T-helper 17 cell (primary cell): ENCODE measurements at places on chromosomes 5 and 9.

- no peak for DNase-seq
Observed at GRCh38 chr5:14305045-14305444, 161.9 kb downstream of the TRIO start.

DNA sequence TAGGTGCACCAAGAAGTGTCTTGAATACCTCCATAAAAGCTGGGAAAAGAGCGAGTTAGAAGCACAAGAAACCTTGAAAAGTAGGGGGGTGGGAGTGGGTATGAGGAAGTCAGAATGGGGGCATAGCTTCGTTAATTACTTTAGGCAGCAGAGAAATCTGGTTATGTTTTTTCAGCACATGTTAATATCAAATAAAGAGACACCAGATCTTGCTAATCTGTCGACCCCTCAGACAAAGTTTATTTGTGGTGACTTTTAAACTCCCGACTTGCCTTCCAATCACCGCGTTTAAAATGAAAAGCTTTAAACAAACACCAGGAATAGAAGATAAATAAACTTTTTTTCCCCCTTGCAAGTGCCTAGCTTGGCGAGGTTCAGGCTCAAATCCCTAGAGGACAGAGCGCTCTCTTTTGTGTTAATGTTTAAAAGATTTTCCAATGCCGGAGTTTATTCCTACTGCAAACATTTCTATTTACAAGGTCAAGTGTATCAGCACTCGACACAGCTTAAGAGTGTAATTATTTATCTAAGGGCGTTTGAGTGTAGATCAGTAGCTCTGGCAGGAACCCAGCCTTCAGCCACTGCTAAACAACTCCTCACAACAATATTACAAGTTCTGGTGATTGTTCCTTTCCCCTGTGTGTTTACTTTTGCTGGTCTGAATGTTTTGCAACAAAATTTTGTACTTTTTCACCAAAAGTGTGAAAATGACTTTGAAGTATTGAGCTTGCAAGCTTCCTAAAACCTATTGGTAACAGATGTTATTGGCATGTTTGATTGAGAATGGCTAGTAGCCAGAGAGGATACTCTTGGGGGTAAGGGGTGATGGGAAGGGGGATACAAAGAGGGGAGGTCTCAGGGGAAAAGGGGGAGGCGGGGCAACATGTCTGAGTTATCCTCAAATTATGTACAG, 3.8 kb downstream of the GAS1 start:
- DNase-seq, result no peak

- DNase-seq, result no peak
Observed at GRCh38 chr5:158286827-158287226, 427.9 kb upstream of the CLINT1 start.

DNA sequence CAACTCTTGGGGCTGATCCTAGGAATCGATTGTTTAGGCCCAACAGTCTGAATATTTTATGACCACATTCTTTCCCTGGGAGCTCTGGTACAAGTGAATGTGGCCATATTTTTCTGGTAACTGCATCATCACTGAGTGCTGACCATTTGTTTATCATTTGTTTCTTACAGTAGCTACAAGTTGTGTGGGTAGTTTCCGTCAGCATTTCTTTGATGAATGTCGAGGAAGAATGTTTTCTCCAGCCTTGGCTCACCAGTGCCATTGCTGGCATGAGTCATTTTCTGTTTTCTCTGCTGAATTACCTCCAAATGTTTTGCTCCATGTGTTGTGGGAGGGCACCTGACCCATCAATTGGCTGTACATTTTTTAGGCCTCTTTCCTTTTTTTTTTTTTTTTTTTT, 14.1 kb upstream of the CARD19 start:
- DNase-seq, result no peak

DNA sequence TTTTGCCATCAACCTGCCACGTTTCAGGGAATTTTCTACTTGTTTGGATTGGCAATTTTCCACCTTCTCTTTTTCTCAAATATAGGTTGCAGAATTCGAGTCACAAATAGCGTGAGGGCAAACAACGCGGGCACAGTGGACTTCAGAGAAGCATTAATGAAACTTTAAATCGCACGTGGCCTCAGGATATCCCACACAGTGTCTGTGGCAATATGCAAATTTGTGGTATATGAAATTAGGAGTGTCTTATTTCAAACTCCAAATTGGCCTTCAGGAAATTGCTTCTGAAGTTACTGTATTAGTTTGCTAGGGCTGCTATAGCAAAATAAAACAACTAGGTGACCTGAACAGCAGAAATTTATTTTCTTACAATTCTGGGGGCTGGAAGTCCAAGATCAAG, 91.2 kb downstream of the MTRR start:
- no peak for DNase-seq

- DNase-seq, result no peak
Observed at GRCh38 chr9:37760416-37761161, 7.0 kb downstream of the TRMT10B start.

GRCh38 chr5:123486951-123487655, 24.9 kb upstream of the CSNK1G3 start:
- DNase-seq, result no peak

GRCh38 chr5:67059744-67060490, 136.7 kb downstream of the CD180 start:
- no peak for DNase-seq

DNA sequence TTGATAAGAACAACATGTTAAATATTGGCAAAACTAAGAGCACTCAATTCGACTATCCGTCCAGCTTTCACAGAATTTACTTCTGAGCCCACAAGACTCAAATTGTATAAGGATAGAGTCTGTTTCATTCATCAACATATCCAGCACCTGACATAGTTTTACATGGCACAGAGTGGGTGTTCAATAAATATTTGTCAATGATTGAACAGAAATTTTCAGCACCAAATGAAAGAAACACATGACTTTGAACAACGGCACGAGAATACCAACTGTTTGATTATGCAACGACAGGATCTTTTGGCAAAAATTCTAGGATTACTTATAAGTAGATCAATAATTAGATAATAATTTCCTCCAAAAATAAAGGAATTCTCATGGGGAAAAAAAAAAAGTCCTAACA, 41.8 kb downstream of the SKP2 start:
- DNase-seq, result no peak

GRCh38 chr5:107393851-107394250, 276.9 kb downstream of the EFNA5 start:
- no peak for DNase-seq

DNA sequence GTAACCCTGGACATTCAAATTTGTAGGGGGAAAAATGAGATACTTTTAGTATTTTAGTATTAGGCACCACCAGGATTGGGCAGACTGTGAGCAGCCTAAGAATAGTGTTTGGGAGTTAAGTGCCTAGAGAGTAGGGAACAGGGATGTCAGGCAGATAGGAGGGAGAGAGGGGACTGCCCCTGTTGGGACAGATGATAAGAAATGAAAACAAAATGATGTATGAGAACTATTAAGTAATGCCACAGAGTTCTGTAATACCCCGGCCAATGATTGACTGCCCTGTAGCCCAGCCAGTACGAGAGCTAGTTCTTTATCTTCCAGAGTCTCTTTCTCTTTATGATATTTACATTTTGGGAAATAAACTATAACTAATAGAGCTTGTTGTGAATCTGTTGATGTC, 24.4 kb downstream of the ARHGAP26 start:
- no peak for DNase-seq

- DNase-seq, result no peak
Observed at GRCh38 chr5:79269733-79270166, 33.8 kb downstream of the JMY start.

- no peak for DNase-seq
Observed at GRCh38 chr5:142597546-142598337, 88.1 kb downstream of the FGF1 start.

DNA sequence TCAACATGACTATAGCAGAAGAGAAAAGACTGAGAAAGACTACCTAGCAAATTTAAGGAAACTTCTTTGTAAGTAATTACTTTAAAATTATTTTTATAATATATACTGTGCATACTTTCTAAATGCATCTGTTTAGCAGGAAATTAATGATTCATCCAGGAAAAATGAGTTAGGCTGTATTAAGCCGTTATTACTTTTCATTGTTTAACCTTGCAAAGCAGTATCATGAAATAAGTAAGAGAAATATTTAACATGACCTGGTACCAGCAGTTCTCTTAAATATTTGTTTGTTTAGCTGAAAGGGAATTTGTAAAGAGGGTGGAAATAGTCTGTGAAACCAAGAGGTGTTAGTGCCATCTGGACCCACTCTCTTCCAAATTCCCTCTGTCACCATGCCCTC, 175.0 kb downstream of the GNAQ start:
- no peak for DNase-seq

DNA sequence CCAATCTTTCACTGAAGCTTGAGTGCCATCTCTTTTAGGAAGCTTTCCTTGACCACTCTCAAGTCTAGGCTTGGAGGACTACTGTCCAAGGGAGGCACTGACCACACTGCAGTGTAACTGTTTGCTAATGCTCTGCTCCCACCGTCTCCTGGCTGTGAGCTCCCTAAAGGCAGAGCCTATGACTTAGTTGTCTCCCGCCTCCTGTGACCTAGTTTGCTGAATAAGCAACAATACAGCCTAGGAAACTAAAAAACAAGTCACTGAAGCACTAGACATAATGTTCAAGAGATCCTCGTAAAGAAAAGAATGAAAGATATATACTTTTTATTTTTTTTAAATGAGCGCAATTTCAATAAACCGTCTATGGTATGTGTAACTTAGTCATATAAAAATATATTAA, 31.4 kb downstream of the LIX1 start:
- no peak for DNase-seq

GRCh38 chr5:138724470-138725146, 28.6 kb upstream of the CTNNA1 start:
- no peak for DNase-seq

GRCh38 chr9:10806868-10807267, 194.1 kb upstream of the PTPRD start:
- DNase-seq, result no peak

GRCh38 chr9:91411096-91411771, 12.4 kb downstream of the NFIL3 start:
- DNase-seq, result no peak

- no peak for DNase-seq
Observed at GRCh38 chr5:125236981-125237380, 490.5 kb upstream of the ZNF608 start.
